ENCODE measurements at places on chromosomes 11 and 22.
A peak's percentile ranks its signal among the peaks of the same experiment; 100 is the strongest.

DNA sequence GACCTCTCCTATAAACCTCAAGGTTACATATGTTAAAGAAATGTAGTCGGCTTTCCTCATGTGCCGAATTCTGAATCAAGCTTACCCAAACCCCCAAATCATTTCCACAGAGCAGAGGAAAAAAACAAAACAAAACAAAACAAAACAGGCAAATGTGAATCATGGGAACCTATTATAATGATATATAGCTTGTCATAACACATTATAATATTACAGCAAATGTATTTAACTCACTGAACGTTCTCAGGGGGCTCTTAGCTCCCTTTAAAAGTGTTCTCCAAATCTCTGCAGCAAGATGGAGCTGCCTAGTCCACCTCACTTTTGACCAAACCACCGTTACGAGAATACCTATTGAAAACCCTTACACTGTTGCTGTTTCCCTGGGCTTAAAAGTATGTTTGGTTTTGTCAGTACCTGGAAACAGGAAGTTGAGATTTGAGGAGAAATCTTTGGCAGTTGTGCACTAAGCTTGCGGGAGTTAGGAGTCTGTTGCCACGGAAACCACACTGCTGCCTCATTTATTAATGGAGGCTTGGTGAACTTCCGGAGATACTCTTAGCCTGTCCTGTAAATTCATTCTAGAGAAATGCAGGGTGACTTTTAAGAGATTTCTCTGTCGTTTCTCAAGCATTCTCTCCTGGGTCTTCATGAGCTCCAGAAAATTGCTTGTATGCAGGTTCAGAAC lies 167.0 kb upstream of the RASSF10 start:
- DNase-seq, result no peak

DNA sequence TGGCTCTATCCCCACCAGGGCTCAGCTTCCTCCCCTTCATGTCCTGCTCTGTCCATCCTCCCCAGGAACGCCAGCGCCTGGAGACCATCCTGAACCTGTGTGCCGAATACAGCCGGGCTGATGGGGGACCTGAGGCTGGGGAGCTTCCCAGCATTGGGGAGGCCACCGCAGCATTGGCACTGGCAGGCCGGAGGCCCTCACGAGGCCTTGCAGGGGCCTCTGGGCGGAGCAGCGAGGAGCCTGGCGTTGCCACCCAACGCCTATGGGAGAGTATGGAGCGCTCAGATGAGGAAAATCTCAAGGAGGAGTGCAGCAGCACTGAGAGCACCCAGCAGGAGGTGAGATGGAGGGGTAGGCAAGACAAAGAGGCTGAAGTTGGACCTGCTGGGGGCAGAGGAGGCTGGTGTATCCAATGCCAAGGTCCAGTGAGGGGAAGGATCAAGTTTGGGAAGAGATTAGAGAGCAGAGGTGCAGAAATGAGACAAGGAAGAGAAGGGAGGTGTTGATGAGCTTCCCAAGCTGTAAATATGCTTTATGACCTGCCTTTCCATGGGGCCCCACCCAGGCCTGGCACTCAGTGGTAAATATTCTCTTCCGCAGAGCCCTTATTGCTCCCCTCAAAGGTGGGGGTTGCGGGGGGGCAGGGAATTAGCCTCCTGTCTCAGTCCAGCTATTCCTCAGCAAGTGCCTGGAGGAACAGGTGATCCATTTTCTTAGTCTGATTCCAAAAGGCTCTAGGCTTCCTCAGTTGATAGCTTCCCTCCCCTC lies 23.9 kb downstream of the PHLDB1 start:
- DNase-seq, result no peak

DNA sequence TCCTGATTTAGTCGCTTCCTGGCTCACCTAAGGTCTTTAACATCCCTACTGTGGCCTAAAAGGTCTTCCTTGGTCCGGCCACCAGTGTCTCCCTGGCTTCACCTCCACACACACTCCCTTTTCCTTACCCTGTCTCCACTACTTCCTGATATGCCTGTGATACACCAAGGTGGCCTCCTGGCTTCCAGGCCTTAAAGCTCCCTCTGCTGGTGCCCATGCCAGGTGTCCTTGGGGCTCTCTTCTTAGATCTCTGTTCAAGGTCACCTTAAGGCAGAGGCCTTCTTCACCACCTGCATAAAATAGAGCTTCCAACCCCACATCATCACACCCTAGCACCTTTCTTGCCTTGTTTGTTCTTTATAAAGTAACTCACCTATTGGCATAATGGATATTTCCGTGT lies 787.7 kb downstream of the NTM start:
- no peak for DNase-seq

DNA sequence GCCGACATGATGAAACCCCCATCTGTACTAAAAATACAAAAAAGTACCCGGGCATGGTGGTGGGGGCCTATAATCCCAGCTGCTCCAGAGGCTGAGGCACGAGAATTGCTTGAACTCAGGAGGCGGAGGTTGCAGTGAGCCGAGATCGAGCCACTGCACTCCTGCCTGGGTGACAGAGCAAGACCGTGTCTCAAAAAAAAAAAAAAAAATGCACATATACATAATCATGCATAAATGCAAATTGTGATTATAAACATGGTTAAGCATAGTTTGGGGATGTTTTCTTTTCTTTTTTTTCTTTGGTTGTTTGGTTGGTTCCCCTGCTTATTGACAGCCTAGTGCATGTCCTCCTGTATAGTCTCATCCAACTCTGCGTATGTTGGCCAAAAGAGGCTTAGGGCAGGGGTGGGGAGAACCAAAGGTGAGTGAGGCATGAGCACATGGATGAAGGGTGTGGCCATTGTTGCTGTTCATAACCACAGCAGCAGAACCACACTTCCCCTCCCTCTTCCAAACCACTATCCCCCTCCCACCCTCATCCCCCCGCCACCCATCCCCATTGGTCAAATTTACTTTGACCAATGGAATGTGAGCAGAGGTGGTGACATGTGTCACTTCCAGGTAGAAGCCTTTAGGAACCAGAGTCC lies 6.9 kb upstream of the VPS37C start:
- no peak for DNase-seq

- DNase-seq, result no peak
Measured at GRCh38 chr11:44632466-44633123, 67.1 kb downstream of the CD82 start.

- no peak for DNase-seq
Measured at GRCh38 chr11:85313741-85314140, 313.4 kb downstream of the DLG2 start.

GRCh38 chr11:123187665-123188507 lies 7.2 kb downstream of the CLMP start:
- no peak for DNase-seq

- DNase-seq, result no peak
Measured at GRCh38 chr11:72981080-72981479, 161.0 kb downstream of the FCHSD2 start.

GRCh38 chr22:26479043-26479791 lies 4.4 kb downstream of the HPS4 start:
- no peak for DNase-seq

DNA sequence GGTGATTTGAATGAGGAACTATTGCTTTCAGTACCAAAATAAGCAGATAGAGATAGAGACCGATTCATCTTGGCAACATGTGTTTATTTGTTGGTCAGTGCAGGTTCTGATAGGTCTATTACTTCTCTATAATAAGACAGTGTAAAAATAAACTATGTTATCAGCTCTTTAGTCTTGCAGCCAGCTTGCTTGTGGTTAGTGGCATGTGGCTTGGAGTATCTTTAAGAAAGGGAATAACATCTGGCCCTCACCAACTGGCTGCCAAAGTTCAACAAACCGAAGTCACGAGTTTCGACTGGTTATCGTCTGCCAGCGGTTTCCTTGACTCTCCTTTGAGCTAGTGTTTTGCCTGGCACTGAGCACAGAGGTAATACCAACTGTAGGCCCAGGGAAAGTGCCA lies 71.8 kb downstream of the CTTN start:
- no peak for DNase-seq

DNA sequence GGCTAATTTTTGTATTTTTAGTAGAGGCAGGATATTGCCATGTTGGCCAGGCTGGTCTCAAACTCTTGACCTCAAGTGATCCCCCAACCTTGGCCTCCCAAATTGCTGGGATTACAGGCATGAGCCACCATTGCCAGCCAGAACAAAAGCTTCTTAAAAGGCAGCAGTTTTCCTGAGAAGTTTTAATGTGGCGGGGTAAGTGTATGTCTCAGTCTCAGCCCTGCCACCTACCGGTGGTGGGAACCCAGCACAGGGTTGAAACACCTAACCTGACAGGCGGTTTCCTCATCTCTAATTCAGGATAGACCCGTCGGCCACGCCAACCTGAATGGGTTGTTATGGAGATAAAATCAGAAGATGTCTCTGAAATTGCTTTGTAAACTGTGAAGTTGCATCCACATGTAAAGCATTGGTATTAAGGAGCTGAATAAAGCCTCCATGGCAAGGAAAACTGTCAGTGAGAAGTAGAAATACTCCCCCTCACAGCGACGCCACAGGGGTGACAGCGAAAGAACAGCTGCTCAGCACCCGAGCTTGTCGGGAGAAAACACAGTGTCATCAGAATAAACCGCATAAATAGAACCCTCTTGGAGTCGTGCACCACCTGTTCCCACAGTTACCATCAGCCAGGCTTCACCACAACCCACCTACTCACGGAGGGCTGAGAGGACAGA lies 165.9 kb upstream of the NCAM1 start:
- no peak for DNase-seq

- no peak for DNase-seq
Measured at GRCh38 chr22:41982865-41983264, 13.6 kb downstream of the SEPTIN3 start.

DNA sequence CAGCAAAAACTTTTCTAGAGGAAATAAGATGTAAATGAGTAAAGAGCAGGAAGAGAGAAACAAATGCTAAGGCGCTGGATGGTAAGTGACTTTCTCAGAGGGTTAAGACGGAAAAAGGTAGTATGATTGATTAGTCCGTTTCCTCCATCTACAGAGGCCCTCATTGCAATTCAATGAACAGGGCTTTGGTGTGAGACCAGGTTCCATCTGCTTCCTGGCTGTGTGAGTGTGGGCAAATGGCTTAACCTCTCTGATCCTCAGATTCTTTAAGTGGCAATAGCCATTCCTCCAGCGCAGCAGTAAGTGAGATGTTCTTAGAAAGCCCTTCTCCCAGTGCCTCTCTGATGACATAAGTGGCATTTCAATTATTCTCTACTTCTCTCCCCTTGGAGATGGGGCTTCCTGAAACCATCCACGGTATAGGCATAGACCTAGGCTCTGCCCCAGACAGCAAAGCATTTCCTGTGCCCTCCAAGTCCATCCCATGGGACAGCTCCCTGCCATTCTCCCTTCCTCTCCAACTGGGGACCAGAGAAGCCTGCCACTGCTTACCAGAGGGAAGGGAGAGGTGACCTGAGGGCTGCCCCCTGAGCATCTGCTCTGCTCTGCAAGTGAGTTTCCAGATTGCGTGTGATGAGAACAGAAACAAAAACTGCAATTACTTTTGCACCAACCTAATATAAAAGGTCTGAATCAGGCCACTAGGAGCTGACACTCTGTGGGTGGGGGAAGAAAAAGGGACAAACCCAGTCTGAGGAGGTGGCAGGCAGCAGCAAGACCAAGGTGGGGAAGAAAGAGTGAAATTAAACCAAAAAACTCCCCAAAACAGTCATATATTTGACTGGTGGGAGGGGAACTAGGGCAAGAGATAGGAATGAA lies 12.7 kb upstream of the CD44 start:
- no peak for DNase-seq

DNA sequence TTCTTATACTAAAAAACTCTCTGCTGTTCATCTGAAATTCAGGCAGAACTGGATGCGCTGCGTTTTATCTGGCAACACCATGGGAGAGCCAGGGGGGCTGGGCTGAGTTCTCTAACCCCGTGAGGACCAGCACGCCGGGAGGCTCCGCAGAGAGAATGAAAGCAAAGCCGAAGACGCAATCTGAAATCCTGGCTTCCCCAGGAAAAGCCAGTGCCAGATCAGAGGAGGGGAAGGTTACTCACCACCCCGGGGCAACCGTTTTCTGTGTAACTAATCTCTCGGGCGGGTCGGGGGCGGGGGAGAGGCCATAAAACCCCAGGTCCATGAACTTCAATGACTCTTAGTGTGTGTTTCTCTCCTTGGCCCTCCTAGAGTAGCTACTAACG lies 99.4 kb downstream of the SHANK2 start:
- peak; percentile 22 for DNase-seq

GRCh38 chr11:87265132-87265531 lies 227.4 kb downstream of the TMEM135 start:
- no peak for DNase-seq

DNA sequence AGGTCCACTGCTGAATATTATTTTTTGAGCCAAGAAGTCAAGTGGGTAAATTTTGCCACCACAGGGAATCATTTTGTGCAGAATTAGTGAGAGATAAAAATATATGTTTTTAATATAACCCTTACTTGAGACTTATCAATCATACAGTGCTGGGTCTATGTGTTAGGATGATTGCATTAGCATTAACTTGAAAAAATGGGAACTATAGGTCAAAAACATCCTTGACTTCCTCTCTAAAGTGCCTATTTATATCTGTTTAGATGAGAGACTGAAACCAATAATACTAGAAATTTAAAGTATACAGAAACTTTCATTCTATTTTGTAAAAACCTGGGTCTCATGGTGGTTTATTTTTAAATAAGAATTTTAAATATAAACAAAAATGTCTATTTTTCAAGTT lies 65.1 kb upstream of the CARD18 start:
- DNase-seq, result no peak

- no peak for DNase-seq
Measured at GRCh38 chr11:117612177-117612576, 184.8 kb downstream of the DSCAML1 start.

GRCh38 chr11:128208329-128209137 lies 378.8 kb downstream of the ETS1 start:
- DNase-seq, result no peak

GRCh38 chr11:71066311-71066710 lies 186.1 kb downstream of the SHANK2 start:
- DNase-seq, result no peak

- DNase-seq, result no peak
Measured at GRCh38 chr22:27542602-27543001, 259.0 kb downstream of the MN1 start.

DNA sequence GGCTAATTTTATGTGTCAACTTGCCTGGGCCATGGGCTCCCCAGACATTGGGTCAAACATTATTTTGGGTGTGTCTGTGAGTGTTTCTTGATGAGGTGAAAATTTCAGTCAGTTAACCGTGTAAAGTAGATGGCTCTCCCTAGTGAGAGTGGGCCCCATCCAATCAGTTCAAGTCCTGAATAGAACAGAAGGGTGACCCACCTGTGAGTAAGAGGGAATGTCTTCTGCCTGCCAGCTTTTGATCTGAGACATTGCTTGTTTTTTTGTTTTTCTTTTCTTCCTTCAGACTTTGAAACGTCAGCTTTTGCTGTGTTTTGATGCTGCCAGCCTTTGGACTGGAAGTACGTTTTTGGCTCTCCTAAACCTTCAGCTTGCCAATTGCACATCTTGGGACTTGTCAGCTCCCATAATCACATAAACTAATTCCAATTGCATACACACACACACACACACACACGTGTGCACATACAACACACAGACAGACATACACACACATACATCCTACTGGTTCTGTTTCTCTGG lies 300.1 kb downstream of the CNTN5 start:
- DNase-seq, result no peak

GRCh38 chr22:24140357-24140756 lies 40.9 kb upstream of the SUSD2 start:
- DNase-seq, result no peak

- DNase-seq, result no peak
Measured at GRCh38 chr11:24348908-24349307, 147.9 kb upstream of the LUZP2 start.
